ENCODE measurements at places on chromosomes 4 and X. TPM values are rescaled to one million over a fixed set of nuclear protein-coding genes. Genes with fewer than 3 reads are reported as not detected.

Gene FHIP1A
- total RNA-seq = 21.4 TPM

Gene MSX1
- 3.4 TPM for total RNA-seq

Gene RIBC1
- total RNA-seq = 0.49 TPM

Gene STS
- total RNA-seq = 5.3 TPM

Gene JAKMIP1
- total RNA-seq = not detected

Gene REELD1
- not detected for total RNA-seq

Gene BEX2
- 2.6 TPM for total RNA-seq

Gene CPZ
- total RNA-seq = 0.27 TPM

Gene CXCL1
- 0.55 TPM for total RNA-seq

Gene ARHGAP6
- 3.1 TPM for total RNA-seq

Gene GAGE2A
- total RNA-seq = not detected

Gene ZNF182
- total RNA-seq = 3.2 TPM

Gene MAGEA2
- total RNA-seq = not detected

Gene SPANXN4
- total RNA-seq = not detected

Gene IL13RA2
- not detected for total RNA-seq

Gene HPRT1
- 19.4 TPM for total RNA-seq

Gene RAB33A
- total RNA-seq = 0.41 TPM

Gene PRKX
- 3.7 TPM for total RNA-seq

Gene CRLF2
- not detected for total RNA-seq

Gene SPOCK3
- total RNA-seq = 0.22 TPM

Gene STAP1
- not detected for total RNA-seq

Gene VCX3B
- not detected for total RNA-seq

Gene MAGEC1
- total RNA-seq = not detected

Gene ATP1B4
- total RNA-seq = 1.8 TPM

Gene TIMP1
- 99.3 TPM for total RNA-seq

Gene MRPS18C
- total RNA-seq = 65.7 TPM

Gene PLAC8
- 1.5 TPM for total RNA-seq

Gene TMEM185A
- 42.2 TPM for total RNA-seq

Gene LNX1
- total RNA-seq = 9.5 TPM

Gene RASGEF1B
- 4.3 TPM for total RNA-seq

Gene CPE
- total RNA-seq = 43.2 TPM

Gene TMEM35A
- not detected for total RNA-seq

Gene ESX1
- not detected for total RNA-seq

Gene SH2D1A
- 0.30 TPM for total RNA-seq

Gene BTK
- total RNA-seq = 1.3 TPM

Gene PARM1
- 90.7 TPM for total RNA-seq

Gene SCLT1
- 10.3 TPM for total RNA-seq

Gene PAGE4
- not detected for total RNA-seq

Gene EPHA5
- total RNA-seq = not detected

Gene TRPC5OS
- not detected for total RNA-seq

Gene SSX1
- total RNA-seq = not detected

Gene FDCSP
- total RNA-seq = not detected

Gene SPANXD
- total RNA-seq = not detected

Gene CLDN2
- not detected for total RNA-seq

Gene IBSP
- total RNA-seq = not detected

Gene ADGRG2
- 0.16 TPM for total RNA-seq
